ENCODE measurements at places on chromosomes 4 and X. TPM values are rescaled to one million over a fixed set of nuclear protein-coding genes. Genes with fewer than 3 reads are reported as not detected.

DNA sequence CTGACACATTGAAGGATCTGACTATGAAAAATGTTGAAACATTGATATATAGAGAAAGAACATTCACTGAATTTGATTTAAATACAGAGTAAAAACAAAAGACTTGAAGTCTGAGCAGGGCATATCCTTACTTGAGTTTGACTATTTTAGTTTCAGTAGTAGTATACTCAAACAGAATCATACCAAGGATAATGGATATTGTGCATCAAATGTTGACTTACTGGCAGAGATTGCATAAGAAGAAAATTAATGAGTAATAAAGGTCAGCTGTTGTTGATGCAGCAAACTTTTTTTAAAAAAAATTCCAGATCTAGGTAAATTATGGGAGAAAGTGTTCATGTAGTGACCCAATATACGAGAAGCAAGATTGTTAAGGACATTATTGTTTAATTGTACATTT lies 94.5 kb upstream of the APOOL start:
- DNase-seq, result no peak

DNA sequence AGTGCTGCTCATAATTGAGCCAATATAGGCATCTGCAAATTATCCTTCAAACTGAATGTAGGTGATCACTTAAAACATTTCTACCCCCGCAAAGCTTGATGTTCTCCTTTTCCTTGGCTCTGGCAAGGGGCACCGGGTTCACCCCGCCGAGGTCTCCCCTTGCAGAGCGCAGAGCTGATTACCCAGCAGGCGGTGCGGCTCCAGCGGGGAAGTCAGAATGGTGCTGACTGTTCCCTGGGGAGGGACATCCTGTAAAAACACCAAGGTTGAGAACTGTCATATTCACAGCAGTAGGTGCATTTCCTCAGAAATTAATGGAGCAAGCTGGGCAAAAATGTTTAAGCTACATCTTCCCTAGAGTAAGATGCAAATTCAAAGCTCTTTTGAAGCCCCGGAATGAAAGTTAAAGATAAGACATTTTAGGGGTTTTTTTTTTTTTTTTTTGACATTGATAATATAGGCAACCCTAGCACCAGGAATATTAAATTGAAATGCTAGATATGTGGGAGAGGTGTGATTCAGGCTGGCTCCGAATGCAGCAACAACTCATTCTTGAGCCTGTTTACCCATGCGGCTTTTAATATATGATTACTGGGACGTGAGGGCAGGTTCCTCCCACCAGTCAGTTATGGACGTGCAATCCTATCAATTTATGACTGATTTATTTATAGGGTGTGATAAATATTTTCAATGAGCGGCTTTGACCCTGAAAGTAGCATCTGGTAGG lies 767.3 kb upstream of the TENM3 start:
- DNase-seq, result no peak

DNA sequence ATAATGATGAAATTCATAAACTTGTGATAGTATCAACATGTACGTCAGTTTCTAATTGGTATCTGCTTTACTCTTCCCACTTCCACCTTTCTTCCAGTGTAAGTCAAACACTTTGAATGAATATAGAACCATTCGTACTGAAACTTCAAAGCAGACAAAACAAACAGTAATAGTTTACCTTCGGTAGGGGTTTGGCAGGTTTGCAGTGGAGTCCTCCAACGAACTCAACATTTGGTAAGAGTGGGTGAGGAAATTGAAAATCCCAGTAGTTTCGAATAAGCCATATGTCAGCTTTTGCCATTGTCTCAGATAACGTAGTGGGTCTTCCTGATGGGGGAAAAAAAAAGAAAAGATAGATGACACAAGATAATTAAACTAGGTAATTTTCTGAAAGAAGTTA lies 2.2 kb downstream of the UGT2B4 start:
- no peak for DNase-seq

Gene XK
- total RNA-seq, result 1.6 TPM

Gene TBC1D9
- 12.9 TPM for total RNA-seq

Data from H4 (cell line).